ENCODE measurements at places on chromosomes 11 and 22.
A peak's percentile ranks its signal among the peaks of the same experiment; 100 is the strongest.

- no peak for ATAC-seq
These were observed 40.4 kb upstream of the AMPD3 start for GRCh38 chr11:10414659-10415058.

DNA sequence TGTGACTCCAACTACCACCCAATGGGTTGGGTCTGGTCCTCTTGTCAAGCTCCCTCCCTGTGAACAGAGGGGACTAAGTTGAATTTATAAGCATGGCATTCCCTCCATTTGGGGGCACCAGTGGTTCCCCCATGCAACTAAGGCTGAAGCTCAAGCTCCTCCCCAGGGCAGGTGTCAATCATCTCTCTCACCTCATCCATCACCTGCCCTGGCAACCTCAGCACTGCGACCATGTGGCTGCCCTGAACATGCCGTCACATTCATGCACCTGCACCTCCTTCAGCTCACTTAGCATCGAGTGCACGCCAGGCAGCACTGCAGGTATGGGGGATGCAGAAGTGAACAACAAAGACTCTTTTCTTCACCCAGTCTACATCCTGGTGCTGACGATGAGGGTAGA, 799.3 kb downstream of the TBC1D22A start:
- ATAC-seq, result no peak

GRCh38 chr11:12402691-12403120, 25.3 kb downstream of the PARVA start:
- no peak for ATAC-seq

GRCh38 chr22:33743756-33744155, 176.5 kb downstream of the LARGE1 start:
- ATAC-seq, result no peak

DNA sequence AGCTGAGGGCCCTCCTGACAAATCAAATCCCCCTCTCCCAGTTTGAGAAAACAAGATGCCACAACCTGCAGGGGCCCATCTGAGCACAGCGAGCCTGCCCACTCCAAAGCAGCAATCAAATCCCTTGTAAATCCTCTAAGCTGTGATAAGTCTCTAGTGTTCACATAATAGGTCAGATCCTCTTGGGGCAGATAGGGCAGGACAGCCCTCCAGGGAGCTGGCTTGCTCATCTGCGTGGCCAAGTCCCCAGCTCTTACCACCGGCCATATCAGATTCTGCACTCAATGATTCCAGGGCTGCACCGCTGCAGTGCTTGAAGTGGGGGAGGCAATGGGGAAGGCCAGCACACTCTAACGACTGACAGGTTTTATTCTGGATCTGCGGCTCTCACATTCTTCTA, 29.6 kb upstream of the FLI1 start:
- no peak for ATAC-seq

DNA sequence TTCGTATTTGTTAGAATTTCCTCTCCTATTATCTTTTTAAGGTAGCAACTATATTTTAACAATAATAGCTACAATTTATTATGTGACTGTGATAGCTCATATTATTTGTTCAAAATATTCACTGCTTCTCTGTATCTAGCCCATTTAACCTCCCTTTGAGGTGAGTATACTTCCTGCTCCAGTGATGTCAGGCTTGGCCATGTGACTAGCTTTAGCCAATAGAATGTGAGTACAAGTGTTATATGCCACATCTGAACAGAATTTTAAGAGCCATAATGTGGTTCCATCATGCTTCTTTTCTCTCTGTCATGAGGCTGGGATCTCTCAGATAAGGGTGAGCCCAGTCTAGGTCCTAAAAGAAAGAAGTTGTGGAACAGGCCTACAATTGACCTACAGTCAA, 217.6 kb downstream of the TTC28 start:
- ATAC-seq, result no peak

DNA sequence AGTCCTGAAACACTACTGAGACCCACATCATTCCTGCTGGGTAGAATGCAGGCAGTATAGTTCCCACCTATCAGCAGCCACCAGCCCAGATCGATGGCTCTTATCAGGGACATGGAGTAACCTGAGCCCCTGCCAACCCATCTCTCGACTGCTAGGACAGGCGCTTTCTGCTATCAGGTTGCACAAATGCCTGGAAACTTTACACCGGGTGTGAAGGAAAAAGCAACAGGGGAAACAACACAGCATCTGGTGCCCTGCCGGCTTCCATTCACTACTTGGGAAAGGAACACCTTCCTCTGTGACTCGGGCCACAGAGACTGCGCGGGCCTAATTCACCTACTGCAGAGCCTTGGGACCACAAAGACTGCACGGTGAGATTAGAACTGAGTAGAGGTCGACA, 18.5 kb downstream of the RBFOX2 start:
- no peak for ATAC-seq

- ATAC-seq, result no peak
These were observed 1343.7 kb downstream of the BRD1 start for GRCh38 chr22:48483764-48484528.

DNA sequence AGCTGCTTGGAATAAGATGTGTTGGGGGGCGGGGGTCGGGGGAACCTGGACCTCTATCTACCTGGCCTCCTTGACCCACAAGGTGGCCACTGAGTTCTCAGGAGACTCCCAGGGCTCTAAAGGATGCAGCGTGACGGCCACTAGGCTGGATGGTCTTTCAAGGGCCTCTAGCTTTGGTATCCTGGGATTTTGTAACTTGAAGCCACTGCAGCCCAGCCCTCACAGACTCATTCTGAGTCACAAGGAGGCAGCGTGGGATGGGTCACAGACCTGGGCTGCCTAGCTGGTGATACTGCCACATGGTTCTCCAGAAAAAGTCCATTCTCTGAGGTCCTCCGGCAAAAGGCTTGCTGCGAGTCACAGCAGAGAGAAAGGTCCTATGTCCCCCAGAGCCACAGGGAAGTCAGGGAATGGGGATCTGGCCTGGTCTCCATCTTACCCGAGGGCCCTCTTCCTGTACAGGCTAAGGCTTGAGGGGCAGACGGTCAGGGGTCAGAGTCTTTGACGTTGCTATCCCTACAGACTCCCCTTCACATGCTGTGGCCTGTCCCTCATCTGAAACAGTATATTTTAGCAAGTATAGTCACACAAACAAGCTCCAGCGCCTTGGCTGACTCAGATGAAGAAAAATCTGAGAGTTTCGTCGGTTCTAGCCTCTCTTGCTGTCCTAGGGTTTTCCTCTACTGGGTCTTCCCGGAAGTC, 52.4 kb downstream of the KCNC1 start:
- peak; percentile 78 for ATAC-seq

DNA sequence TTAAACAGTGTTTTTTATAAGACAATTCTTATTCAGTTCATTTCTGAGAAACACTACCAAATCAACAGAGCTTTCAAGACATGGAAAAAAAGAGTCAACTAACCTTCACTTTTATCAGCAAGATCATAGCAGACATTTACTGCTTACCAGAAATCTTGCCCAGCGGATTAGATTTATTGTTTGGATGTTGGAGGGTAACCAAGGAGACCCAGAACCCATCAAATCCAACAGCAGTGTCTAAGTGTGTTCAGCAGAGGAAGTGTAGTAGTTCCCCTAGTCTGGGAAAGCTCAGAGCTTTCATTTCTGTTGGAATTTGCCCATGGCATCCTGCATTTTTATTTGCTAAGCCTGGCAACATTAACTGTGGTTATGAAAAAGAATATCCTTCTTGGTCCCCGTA, 2.4 kb upstream of the PGM2L1 start:
- ATAC-seq, result no peak

GRCh38 chr11:59545179-59546020, 34.1 kb downstream of the OR4D9 start:
- ATAC-seq, result peak; percentile 49

DNA sequence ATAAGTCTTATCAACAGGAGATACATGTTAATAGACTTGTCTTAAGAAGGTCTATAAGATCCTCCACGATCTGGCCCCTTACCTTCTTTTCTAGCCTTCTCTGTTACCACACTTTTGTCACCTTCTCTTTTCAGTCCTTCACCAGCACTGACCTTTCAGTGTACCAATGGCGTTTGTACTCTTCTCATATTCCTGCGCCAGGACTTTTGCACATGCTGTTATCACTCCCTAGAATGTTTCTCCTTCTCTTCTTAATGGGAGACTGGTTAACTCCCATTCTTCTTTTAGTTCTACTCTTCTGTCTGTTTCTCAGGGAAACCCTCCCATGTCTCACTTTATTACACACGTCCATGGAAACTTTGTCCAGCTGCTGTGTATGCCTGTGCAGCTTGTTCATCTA, 4.4 kb upstream of the EED start:
- ATAC-seq, result no peak

- ATAC-seq, result peak; percentile 33
These were observed 465 bp downstream of the MAPK1 start for GRCh38 chr22:21866833-21867527.

GRCh38 chr11:8787372-8787771, 104.8 kb downstream of the RPL27A start:
- peak; percentile 74 for ATAC-seq

DNA sequence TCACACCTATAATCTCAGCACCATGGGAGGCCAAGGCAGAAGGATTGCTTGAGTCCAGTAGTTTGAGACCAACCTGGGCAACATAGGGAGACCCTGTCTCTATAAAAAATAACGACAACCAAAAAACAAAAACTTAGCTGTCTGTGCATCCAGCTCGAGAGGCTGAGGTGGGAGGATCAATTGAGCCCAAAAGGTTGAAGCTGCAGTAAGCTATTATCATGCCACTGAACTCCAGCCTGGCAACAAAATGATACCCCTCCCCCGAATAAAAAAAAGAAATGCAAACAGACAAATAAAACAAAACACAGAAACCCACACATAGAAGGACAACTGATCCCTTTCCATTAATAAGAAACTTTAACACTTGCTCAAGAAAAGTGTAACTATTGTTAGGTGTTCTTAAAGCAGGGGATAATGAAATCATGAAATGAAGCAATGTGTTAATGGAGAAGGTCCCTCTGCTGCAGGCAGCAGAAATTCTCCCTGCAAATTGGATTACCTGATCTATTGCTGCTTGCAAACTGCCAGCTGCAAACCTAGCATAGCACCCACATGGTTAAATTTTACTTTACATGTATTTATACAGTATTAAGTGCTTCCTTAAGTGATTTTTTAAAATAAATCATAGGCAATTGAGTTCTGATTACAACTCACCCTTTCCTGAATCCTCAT, 226.3 kb downstream of the SBF2 start:
- no peak for ATAC-seq

GRCh38 chr11:2532704-2533586, 88.1 kb downstream of the KCNQ1 start:
- ATAC-seq, result peak; percentile 84

GRCh38 chr11:125603207-125603606, 10.6 kb downstream of the STT3A start:
- ATAC-seq, result no peak

GRCh38 chr11:127345819-127346459, 345.4 kb upstream of the KIRREL3 start:
- no peak for ATAC-seq

- no peak for ATAC-seq
These were observed 359.2 kb downstream of the BUD13 start for GRCh38 chr11:116413301-116414242.

GRCh38 chr11:8381871-8382396, 118.3 kb upstream of the LMO1 start:
- ATAC-seq, result peak; percentile 12

GRCh38 chr22:17920145-17920605, 104.2 kb downstream of the MICAL3 start:
- peak; percentile 77 for ATAC-seq

GRCh38 chr22:48476577-48476976, 1351.1 kb downstream of the BRD1 start:
- no peak for ATAC-seq

- ATAC-seq, result no peak
These were observed 5.8 kb downstream of the THRSP start for GRCh38 chr11:78069465-78069864.

DNA sequence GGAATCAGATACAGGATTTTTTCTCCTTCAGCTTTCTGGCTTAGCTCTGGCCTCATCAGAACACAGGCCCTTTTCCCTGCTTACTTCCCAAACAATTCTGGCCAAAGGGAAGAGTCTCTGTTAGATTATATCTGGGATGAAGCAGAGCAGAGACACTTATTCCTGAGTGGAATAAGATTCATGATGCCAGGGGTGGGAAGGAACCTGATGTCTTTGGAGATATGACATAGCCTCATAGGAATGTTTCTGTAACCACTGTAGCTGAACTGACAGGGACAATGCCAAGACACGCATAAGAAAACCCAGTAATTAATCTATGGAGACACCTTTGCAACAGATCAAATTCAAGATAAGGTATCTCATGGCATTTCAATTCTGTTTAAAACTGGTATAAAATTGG, 177.1 kb upstream of the RAG2 start:
- ATAC-seq, result no peak

- ATAC-seq, result no peak
These were observed 271.3 kb downstream of the SBF2 start for GRCh38 chr11:10022764-10023163.

- no peak for ATAC-seq
These were observed 2.8 kb upstream of the NARS2 start for GRCh38 chr11:78577495-78577894.

- ATAC-seq, result no peak
These were observed 1.9 kb downstream of the RGL4 start for GRCh38 chr22:23692598-23693291.

DNA sequence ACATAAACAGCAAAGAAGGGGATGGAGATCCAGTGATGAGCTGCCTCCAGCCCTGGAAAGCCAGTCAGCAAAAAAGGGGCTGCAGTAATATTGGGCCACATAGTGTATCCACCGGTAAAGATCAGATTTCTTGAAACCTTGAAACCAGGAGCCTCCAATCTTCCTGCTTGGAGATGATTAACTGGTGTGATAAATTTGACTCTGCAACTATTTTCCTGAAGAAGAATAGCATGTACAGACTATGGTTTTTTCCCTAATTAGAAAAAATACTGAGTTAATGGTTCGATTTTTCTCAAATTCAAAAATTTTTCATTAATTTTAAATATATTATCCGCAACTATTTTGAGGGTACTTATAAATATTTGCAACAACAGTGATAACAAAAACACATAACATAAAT, at the start of gene OR51B2:
Gene OR51B2 (minus strand): TSS at position 101 of the 400 bp plus-strand sequence. CDS start 0 bp downstream, at position 101.
- no peak for ATAC-seq

DNA sequence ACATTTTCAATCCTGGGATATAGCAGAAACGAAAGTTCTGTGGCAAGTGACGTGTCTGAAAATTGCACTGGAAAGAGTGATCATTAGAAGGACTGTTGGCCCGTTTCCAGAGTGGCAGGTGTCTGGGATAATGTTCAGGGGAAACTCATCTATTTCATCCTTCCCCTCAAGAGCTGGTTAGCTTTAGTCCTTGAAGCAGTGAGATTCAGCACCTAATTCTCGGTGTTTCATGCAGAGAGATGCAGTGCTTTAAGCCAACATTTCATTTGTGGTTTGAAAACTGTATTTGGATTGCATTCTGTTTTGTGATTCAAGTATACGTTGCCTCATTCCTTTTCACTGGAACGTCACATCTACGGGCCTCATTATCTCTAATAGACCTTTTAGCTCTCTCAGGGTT, 205.0 kb upstream of the RAG2 start:
- no peak for ATAC-seq

DNA sequence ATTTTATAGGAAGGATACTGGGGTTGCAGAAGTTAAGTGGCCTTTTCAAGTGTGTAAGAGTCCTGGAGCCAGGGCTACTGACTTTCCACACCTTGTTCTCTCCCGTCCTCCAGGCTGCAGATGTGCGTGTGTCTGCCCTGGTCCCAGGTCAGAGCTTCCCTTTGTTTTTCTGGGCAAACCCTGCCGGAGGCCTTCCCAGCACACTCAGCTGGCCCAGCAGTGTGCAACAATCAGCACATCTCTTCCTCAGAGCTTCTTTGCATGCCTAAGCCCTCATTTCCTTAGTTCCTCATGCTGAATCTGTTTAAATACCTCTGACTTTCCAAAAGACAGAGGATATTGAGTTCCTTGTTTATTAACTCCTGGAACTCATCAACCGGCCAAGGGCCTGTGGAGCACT, 80.6 kb downstream of the KCNJ1 start:
- ATAC-seq, result no peak

GRCh38 chr11:96306600-96306932, 36.4 kb downstream of the MAML2 start:
- no peak for ATAC-seq

All from esophagus mucosa (tissue), 1 donor.